CD8-positive, alpha-beta T cell (primary cell): ENCODE measurements at places on chromosomes 6 and 20.

DNA sequence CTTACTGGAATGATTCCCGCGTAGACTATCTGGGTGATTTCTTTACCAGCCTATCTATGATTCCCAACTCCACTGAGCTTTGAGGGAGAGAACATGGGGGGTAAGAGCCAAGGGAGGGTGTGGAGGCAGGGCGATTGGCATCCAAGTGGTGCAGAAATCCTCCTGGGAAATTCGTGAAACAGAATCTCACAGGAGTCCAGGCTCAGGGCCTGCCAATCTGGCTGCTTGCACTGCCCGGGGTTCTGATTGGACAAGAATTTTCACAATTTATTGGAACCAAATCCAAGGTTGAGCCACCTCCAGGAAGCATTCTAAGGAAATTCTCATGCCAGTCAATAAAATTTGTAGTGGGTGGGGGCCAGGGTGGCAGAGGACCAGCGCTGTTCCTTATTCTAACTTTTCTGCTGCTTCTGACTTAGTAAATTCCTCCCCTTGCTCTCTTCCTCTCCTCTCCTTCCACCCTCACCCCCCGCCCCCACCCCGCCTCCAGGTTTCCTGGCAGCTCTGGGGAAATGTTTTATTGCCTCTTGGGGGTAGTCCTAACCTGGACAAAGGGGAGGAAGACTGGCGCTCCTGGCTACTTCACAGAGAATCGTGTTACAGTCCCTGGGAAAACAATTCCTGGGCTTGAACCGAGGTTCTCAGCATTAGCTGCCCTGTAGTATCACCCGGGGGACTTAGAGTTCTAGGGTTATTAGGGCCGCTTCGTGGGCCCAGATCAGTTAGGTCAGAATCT lies 3.1 kb downstream of the BMP6 start:
- DNase-seq = no peak

GRCh38 chr6:144265390-144265789 lies 19.7 kb upstream of the UTRN start:
- DNase-seq = no peak

- DNase-seq = no peak
Observed at GRCh38 chr6:95587989-95588388, 10.7 kb downstream of the MANEA start.

DNA sequence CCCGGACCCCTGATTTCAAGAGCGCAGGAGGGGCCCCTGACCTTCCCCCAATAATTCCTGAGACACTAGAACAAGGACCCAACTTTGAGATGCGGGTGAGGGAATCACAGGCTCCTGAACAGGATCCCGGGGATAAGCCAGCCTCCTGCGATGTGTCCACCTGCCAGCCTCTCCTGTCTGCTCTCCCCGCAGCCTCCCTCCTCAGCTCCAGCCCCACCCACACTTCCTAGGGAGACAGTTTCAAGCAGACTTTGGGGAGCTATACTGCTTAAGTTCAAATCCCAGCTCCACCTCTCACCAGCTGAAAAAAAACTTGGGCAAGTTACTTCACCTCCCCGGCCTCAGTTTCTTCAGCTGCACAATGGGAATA lies 50.8 kb downstream of the GRM4 start:
- no peak for DNase-seq

DNA sequence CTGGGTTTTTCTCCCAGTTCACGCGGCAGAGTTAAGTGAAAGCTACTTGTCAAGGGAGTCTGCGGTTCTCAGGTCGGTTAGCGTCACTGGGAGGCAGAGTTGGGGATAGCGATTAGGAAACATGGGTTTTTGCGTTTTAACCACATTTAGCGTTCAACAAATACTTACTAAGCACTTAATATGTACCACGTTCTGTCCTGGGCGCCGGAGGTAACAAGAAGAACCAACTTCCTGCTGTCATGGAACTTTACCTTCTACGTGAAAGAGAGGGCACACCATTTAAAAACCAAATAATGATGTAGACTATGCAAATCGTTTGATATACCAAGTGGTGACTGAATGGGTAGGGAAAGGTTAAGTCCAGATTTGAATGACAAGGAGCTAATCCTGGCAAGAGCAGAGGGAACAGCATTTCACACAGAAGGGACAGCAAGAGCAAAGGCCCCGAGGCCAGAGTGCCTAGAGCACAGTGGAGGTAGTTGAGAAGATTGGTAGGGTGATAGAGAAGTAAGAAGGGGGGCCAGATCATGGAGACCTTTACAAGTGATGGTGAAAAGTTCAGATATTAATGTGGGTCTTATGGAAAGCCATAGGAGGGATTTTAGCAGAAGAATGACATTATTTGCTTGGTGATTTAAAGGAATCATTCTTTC lies 744 bp downstream of the RIOK1 start:
- no peak for DNase-seq

DNA sequence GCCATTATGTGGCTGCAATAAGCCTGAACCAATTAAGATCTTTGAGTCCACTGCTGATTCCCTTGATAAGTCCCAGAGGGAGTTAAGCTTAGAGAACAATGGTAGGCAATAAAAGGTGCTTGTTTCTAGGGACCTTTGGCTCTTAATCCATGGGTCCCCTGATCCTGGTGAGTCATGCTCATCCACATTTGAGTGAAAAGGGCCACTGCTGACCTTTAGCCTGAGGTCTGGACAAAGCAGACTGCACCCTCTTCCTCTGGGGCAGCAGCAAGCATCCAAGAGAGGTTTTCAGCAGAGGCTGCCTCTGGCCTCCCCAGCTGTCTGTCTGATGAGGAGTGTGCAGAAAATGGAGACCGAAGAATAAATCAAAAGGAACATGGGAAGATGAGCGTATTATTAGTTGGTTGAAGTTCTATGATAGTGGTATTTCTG lies 16.1 kb upstream of the SCGN start:
- no peak for DNase-seq
